Skin of body (tissue), 3 donors: ENCODE measurements at places on chromosomes 7 and 10.
A peak's percentile ranks its signal among the peaks of the same experiment; 100 is the strongest.

DNA sequence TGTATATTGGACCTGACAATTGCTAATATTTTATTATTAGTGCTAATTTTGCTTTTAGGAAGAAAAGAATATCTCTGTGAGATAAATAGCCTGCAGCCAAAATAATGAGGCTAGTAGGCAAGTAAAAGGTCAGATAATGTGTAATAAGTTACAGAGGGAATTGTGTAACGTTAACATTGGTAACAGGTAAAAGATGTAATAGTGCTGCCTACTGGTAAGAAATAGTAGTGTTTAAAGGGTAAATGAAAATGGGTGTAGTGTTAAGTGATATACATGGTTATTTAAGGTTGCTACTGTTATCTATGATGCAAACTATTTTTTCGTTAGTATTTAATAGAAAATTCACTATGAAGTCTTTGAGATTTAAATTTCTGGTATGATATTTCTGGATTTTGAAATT is 9.2 kb upstream of the FOXP2 start:
- DNase-seq: no peak

GRCh38 chr7:86947929-86948328 is 111.5 kb downstream of the ELAPOR2 start:
- no peak for DNase-seq

GRCh38 chr7:20223356-20223755 is 6.2 kb upstream of the MACC1 start:
- no peak for DNase-seq

GRCh38 chr10:50740293-50740648 is 535 bp downstream of the ASAH2B start:
- DNase-seq: peak; percentile 7

DNA sequence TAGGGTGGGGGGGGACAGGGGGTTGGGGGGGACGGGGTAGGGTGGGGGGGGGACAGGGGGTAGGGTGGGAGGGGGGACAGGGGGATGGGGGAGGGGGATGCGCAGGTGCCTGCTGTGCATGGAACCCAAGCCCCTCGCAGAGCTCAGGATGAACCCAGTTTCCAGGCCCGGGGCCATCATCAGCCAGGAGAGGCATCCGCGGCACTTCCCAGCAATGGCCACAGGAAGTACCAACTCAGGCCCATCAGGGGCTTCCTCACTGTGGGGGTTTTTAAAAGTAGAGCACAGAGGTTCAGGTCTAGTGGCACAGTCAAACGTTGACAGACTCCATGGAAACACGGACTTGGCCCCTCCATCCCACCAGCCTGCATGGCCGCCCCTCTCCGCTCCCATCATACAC is 172.7 kb downstream of the DIP2C start:
- DNase-seq: no peak

DNA sequence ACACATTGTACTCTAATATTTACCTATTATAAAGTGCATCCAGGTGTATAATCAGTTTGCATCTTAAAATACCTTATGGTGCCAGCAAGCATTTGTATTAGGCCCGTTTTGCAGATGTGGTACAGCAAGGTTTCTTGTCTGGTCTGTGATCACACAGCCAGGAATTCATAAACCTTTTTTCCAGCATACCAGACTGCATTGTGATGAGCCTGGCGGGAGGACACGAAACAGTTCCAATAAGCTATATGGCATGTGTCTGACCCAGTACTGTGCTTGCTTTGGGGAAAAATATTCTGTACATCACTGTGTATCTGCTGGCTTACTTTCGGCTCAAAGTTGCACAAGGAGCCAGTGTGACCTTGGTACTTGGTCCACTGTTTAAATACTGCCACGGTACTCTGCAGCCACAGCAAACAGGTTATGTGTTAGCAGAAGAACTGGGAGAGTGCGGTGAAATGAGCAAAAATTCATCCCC is 36.3 kb downstream of the CHN2 start:
- DNase-seq: no peak

DNA sequence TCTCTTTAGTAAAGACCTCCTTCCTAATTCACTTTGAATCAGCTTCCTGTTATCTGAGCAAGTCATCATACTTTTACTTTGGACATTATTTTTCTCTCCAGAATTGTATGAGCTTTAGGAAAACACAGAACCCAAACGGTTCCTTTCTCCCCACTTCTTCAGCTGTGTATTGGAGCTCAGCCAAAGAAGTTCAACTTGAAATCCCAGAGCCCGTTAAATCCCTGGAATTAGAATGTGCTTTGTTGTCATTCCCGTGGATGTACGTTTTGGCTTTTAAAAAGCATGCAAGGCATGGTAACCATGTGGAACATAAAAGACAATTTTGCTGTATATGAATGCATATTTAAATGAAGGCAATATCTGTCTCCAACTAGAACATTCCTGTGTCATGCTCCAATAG is 46.6 kb downstream of the AGMO start:
- peak; percentile 70 for DNase-seq

GRCh38 chr10:1190791-1191490 is 134.8 kb downstream of the WDR37 start:
- no peak for DNase-seq

DNA sequence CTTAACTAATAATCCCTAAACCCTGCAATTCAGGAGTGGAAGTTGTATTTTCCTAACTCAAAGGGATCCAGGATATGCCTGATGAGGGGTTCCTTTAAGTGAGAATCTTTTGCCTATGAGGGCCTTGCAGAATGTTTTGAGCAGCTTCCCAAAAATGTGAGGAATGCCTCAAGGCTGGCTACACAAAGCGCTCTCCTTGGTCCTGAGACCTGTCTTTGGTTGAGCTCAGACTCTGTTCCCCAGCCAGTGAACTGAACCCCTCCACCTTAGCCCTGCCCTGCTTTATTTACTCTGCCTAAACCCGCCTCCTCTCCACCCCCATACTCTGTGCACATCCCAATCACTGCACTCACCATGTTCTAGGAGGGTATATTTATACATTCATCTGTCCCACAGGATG is 108.6 kb downstream of the NRCAM start:
- no peak for DNase-seq

DNA sequence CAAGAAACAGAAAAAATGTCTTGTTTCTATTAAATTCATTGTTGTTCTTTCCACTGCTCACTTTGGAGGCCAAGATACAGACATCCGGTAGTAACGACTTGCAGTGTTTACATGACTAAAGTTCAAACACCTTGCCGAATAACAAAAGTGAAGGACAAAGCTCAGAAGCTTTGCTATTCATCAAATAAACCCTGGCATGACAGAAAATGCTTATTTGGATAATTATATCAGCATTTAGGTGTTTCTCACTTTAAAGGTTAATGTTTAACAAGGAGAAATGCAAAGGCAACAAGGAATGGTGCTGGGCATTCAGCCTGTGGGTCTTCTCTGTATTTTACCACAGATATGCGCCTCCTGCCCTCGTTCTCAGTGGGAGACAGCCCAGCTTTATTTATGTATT is 5.4 kb upstream of the PTF1A start:
- no peak for DNase-seq

DNA sequence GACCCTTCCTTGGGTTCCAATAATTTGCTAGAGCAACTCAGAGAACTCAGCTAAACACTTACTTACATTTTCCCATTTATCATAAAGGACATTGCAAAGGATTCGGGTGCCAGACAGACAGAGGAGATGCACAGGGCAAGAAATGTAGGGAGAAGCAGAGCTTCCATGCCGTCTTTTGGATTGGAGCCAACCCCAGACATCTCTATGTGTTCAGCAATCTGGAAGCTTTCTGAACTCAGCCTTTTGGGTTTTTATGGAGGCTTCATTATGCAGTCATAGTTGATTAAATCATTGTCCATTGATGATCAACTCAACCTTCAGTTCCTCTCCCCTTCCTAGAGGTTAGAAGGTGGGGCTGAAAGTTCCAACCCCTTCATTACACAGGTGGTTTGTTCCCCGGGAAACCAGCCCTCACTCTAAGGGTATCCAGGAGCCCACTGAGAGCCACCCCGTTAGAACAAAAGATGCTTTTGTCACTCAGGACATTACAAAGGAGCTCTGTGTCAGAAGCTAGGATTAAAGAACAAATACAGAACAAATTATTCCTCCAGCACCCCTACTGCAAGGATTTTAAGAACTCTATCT is 211.9 kb upstream of the VSTM2A start:
- no peak for DNase-seq

GRCh38 chr10:95289003-95289920 is 1.5 kb downstream of the PDLIM1 start:
- no peak for DNase-seq

- no peak for DNase-seq
These were observed 228.6 kb downstream of the MAD1L1 start for GRCh38 chr7:2003931-2004812.

- DNase-seq: no peak
These were observed 28.2 kb upstream of the ACSL5 start for GRCh38 chr10:112345743-112346142.

- no peak for DNase-seq
These were observed 40.8 kb downstream of the PANK1 start for GRCh38 chr10:89604200-89604599.

DNA sequence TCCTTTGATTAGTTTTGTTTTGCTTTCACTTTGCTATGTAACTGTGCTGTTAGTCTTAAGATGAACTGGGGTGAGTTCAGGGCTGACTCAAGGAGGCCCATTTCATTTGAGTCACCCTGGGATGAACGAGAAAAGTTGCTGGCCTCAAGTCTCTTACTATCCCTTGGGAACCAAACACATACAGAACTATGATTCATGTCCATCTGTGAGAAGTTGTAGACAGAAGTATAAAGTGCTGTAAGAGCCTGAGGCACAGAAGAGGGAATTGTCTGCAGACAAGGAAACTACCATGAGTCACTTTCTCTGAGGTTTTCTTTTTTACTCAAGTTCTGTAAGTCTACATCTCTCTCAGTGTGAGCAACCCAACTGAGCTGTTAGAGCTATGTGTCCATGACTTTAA is 179.8 kb upstream of the CSTF2T start:
- DNase-seq: peak; percentile 88

- DNase-seq: no peak
These were observed 512.6 kb downstream of the PTPRN2 start for GRCh38 chr7:158074896-158075632.

GRCh38 chr7:128008744-128009143 is 22.5 kb downstream of the LRRC4 start:
- no peak for DNase-seq
